ENCODE measurements at places on chromosomes 11 and 22.

- DNase-seq, result no peak
Observed at GRCh38 chr11:115527534-115528125, 23.4 kb upstream of the CADM1 start.

DNA sequence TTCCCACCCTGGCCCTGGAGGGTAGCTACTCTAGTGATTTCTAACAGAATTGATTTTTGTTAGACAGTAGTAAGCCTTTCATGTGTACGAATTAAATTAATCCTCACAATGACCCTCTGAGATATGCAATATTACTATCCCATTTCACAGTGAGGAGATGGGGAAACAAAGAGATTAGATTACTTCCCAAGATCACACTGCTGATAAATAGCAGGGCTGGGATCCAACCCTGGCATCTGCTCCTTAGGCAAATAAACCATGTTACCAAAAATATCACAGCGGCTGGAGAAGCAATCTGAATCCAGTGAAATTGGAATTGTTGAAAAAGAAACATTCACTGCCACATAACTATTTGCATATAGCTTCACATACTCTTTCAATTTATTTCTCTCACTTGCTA is 12.8 kb upstream of the CAVIN3 start:
- DNase-seq, result no peak

DNA sequence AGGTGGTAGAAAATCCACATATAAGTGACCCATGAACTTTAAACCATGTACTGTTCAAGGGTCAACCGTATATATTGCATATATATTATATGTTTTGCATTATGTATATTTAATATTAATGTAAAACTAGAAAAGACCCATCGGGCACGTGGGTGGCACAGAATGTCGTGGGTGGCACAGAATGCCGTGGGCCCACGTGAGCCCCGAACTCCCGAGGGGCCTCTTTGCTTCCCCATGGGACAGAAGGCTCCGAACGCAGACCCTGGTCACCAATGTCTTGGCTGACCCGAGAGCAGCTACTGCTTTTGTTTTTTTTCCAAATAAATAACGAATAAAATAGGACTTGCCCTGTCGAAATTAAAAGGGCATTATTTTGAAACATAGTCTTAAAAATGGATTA is 415.4 kb downstream of the BRD1 start:
- no peak for DNase-seq

- no peak for DNase-seq
Observed at GRCh38 chr11:63629426-63629825, 15.2 kb upstream of the PLAAT3 start.

- DNase-seq, result no peak
Observed at GRCh38 chr22:45868571-45869339, 108.2 kb downstream of the WNT7B start.

DNA sequence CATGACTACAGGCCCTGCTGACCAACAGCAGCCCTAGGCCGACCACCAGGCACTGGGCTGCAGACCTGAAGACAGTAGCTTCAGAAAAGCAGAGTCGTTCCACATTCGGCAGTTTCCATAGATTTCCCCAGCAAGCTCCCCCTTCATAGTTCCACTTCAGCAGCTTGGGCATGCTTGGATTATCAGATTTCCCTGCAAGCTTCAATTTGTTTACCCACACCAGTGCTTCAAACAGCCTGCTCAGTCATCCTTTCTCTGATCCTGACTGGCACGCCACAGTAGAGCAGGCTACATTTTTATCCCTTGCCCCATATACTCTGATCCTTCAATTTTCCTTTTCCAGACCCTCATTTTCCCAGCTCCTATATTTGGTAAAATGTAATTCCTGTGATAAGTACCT is 51.1 kb upstream of the CFAP300 start:
- no peak for DNase-seq

DNA sequence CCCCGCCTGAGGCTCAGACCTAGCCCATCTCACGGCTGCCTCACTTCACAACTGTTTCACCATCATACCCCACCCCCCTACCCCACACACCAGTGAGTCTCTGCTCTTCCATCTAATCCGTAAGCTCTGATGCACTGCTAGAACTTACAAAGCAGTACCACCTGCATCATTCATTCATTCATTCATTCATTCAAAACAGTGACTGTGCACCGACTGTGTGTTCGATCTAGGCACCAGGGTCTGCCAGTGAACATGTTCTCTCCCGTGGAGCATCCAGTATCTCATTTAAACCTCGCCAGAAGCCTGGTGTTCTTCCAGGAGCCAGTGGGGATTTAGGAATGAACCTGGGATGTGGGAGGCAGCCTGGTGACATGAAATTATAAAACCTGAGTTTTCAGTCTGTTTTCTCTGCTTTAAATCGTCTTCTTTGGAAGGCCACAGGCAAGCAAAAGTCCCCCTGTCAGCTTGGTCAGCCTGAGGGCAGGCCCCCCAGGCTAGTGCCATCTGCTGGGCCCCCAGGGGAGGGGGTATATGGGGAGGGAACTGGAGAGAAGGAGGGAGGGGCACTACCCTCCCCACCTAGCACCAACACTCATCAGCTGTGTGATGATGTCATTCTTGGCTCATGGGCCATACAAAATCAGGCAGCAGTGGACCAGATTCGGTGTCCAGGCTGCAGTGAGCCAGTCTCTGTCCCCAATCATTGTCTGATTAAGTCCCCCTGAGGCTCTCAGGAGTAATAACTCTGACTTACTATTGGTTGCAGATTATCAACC is 18.4 kb downstream of the TMPRSS6 start:
- no peak for DNase-seq

GRCh38 chr11:33730716-33731115 is 5.5 kb downstream of the CD59 start:
- no peak for DNase-seq

- no peak for DNase-seq
Observed at GRCh38 chr11:75949023-75949672, 134.1 kb downstream of the UVRAG start.

DNA sequence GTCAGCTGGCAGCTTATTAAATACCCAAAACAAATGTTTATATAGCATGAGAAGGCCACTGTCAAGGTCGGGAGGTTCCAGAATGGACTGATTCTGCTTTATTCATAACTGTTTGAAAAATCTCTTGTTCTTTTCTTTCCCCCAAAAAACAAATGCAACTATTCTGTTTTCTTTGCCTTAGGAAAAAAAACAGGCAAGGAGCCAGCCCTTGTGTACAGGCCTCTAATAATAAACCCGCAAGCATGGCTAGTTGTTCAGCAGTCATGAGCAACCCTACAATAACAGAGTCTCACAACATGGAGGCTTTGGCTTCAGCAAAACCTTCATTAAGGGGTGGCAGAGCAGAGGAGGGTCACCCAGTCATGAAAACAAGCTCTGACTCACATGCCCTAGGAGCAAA is 191.7 kb downstream of the KIRREL3 start:
- DNase-seq, result no peak

DNA sequence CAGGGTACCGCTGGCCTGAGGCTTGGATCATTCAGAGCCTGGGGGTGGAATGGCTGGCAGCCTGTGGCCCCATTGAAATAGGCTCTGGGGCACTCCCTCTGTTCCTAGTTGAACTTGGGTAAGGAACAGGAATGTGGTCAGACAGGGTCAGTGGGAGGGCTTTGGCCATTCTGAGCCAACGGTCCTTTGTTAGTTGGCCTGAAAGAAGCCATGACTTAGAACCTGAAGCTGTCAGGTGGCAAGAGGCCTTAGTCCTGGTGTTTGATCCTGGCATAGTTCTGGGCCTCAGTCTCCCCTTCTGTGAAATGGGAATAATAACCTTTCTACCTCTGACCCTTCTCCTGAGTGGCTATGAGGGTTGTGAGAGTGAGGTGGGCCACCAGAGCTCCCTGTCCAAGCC is 8.3 kb downstream of the PGAP2 start:
- no peak for DNase-seq

DNA sequence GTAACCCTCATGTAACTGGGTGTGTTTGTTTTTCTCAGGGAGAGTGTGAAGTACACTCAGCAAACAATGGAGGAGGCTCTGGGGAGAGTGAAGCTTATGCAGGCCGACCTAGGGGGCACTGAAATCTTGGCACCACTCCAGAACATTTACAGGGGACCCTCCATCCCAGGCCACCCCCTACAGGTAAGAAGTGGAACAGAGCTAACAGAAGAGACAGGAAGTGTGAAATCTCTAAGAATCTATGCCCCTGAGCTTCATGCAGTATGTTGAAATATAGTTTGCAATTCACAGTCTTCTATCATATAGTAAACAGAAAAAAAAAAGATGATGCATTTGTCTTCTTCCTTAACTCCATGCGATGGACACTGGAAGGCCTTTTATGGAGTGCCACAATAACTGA is 8.4 kb downstream of the VWA5A start:
- no peak for DNase-seq

DNA sequence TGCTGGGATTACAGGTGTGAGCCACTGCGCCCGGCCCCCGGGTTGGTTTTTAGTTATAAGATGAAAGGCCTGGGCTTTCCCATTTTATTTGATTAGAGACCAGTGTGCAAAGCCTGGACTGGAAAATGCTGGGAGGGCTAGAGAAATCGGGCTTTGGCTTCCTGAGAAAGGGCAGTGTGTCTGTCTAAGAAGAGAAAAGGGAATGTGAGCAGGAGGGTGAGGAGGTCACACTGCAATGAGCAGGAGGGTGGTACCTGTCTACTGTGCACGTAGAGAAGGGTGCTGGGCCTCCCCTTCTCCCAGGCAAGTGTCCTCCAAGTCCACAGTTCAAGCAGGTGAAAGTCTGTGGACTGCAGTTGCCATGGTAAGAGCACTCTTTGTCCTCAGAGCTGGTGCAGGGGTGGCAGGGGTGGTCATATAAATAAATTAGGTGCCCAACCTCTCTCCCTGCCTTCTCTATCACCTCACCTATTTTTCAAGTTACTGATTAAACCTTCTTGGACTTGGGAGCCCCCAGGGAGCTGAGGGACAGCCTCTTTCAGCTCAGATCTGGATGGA is 30.8 kb downstream of the SLC5A1 start:
- DNase-seq, result no peak

GRCh38 chr11:128584253-128584652 is 3.1 kb downstream of the ETS1 start:
- DNase-seq, result no peak

DNA sequence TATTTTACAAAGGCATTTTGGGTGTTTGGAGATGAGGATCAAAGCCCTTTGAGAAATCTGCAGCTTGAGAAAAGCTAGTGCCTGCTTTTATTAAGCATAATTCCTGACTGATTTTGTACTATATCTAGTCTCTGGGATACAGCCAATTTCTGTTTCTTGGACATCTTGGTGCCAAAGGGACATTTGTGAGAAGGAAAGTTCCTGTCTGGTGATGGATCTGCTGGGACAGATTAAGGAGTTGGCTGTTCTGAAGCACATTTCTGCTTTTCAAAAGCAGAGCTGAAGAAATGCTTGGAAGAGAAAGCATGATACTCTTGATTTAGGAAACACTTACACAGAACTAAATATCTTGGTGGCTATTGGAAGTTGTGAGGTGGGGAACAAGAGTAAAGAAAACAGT is 254.6 kb upstream of the CCDC90B start:
- DNase-seq, result no peak

GRCh38 chr11:33320016-33320813 is 63.0 kb downstream of the HIPK3 start:
- DNase-seq, result no peak

- no peak for DNase-seq
Observed at GRCh38 chr22:39012533-39013511, 1.2 kb upstream of the APOBEC3C start.

- DNase-seq, result no peak
Observed at GRCh38 chr22:22226448-22227187, 18.0 kb upstream of the VPREB1 start.

DNA sequence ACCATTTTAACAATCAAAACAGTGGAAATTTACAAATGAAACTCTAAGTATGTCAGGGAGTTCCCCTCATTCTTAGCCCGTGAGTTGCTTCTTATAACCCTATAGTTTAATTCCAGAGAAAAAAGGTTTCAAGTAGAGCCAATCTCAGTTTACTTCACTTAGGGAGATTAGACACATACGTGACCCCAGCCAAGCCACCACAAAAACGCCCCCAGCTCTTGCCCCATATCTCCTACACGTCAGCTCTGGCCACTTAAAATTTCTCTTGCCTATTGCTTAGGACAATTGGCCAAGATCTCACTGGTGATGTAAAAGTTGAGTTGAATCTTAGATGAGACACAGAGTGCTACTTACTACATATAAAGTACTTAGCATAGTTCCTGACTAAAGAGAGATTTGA is 166.4 kb downstream of the ETS1 start:
- peak; percentile 90 for DNase-seq

DNA sequence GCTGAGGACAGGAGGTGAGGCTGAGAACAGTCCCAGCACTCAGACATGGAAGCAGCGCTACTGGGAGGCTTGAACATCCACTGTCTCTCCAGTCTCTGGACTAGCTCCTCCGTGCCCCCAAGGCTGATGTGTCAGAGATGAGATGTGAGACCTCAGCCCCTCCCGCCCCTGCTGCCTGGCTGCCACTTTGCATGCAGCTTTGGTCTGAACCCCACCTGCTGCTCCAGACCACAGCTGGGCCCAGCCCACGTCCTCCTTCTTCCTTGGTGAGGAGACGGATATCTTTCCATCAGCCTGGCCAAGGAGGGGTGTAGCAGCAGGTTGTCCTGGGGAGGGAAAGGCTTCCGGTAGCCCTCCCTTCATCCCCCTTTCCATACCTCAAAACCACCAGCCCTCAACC is 148.0 kb upstream of the B3GAT1 start:
- no peak for DNase-seq

- no peak for DNase-seq
Observed at GRCh38 chr22:49705216-49705971, 122.3 kb downstream of the BRD1 start.

GRCh38 chr22:44097263-44098020 is 73.3 kb downstream of the PARVB start:
- DNase-seq, result no peak

GRCh38 chr11:3052567-3052966 is 4.7 kb downstream of the CARS1 start:
- no peak for DNase-seq

GRCh38 chr11:62456630-62457029 is 37.8 kb downstream of the SCGB1A1 start:
- DNase-seq, result no peak

GRCh38 chr11:48019217-48019584 is 38.8 kb downstream of the PTPRJ start:
- no peak for DNase-seq

DNA sequence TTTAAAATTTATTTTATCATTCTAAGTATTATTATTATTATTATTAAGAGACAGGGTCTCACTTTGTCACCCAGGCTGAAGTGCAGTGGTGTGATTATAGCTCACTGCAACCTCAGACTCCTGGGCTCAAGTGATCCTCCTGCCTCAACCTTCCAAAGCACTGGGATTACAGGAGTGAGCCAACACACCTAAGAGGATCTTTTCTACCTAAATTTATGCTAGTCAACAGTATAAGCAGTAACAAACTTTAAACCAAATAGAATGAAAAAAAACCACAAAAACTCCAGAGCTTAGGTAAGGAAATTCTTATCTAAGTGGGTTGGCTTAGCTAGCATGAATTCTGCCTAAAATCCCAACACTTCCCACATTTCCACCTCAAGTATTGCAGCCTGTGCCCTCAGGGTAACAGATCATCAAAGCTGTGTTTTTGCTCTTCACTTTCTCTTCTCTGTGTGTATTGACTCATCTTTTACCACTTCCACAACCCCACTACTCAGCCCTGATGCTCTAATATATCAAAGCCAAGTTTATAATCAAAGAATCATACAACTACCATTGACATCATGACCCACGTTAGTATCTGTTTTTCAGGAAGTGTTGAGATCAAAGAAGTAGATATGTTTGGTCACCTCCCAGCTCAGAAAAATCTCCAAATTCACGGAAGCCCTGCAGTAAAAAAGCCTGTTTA is 93.7 kb upstream of the SPON1 start:
- DNase-seq, result no peak

Measured in amniotic stem cell (primary cell).